ENCODE measurements at places on chromosomes 12 and 14. TPM values are rescaled to one million over a fixed set of nuclear protein-coding genes. Genes with fewer than 3 reads are reported as not detected.

GRCh38 chr14:54221971-54222370 lies 174.8 kb upstream of the CDKN3 start:
- no peak for DNase-seq

GRCh38 chr12:42660968-42661937 lies 71.7 kb upstream of the PRICKLE1 start:
- no peak for DNase-seq

DNA sequence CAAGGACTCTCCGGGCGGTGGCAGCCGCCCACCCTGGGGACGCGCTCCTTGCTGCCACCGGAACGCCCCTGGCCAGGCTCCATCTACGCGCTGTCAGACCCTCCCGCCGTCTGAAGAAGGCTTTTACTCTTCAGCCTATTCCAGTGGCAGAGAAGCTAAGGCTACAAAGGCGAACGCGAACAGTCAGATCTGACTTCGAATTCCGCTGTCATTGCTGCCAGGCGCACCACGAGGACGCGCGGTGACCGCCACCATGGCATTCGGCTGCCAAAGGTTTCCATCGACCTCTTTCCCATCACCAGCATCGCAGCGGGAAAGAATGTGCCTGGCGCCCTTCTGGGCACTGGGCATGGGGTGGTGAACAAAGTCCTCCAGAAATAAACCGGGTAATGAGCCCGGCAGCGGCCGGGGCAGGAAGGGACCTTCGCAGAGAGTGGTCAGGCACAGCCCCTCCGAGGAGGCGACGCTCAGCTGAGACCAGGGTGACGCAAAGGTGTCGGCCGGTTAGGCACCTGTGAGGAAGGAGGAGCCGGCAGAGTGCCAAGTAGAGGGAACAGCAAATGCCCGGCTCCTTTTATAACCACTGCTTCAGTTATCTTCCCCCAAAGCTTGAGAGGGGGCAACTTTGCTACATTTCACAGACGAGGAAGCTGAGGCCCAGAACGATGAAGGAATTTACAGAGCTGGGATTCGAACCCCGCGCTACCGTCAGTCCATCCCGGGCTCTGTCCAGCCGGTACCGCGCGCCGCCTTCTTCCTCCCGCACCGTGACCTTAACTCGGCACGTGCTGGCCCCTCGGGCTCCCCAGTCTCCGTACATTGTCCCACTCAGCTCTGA lies 1.9 kb upstream of the RFX4 start:
- no peak for DNase-seq

DNA sequence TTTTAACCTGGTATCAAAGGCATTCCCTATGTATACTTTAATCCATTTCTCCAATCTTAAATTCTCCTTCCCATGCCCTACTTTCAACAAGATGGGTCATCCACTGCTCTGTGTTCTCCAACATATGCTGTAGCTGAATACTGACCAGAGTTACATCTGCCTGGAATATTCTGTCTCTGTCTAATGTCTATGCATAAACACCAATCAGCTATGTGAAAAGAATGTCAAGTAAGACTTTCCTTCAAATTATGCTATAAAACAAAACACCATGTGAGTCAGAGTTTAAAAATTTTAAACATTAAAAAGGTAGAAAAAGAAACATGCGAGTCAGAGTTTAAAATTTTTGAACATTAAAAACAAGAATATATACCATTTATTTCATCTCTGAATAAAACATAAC lies 19.3 kb downstream of the NT5DC3 start:
- no peak for DNase-seq

DNA sequence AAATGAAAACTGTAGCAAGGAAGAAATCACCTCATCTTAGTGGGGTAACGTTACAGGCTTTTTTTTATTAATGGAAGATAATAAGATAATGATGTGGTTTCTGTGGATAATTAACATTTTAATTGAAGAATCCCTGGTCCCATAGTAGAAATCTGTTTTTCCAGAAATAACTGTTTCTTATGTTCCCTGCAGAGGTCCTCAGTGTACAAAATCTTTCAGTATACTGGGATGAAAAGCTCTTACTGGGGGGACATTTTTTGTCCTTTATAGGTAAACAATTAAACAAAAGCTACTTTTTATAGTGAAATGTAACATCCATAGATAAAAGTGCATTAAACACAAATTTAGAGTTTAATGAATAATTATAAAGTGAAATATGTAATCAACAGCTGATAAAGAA lies 312.2 kb downstream of the ATXN7L3B start:
- DNase-seq, result no peak

DNA sequence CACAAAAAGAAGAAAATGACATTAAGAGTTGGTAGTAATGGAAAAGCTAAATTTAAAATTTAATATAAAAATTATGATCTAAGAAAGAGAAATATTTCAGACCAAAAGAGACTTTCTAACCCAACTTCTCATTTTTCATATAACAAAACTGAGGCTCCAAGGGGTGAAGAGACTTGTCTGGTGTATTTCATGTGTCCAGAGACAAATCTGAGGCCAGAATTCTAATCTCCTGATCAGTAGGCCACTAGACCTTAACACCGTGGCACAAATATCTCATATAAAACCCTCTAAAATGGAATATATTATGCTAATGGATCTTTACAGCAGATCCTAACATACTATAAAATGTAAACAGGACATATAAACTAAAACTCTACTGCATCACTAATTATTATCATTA lies 275.7 kb upstream of the SLC16A7 start:
- DNase-seq, result no peak

DNA sequence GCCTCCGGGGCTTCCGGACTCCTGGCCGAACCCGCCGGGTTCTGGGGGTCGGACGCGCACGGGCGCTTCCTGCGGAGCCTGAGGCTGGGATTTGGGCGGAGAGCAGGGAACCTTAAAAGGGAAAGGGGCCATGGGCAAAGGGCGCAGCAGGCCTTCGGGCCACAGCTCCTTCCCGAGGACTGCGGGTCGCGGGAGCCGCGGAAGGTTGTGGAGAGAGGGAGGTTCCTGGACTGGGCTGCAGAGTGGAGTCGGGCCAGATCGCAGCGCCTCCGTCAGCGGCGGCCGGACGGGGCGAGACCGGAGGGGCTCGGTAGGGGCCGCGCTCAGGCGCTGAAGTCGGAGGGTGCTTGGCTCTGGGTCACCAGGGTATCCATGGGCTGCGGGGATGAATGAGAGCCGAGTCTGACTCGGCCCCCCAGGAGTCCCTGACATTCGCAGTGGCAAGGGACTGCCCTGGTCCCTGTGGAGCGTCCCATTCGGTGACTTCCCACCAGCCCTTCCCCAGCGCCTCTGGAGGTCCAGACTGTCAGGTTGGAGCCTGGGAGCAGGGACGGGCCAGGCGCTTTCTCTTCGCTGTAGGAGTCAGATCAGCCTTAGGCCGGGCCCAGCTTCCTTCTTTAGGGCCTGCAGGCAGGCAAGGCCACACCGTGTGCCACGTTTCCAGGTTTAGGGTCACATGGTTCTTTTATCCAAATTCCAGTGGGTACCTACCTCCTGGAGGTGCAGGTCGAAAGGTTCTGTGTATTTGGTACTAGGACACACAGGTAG lies 938 bp upstream of the SLC25A29 start:
- DNase-seq, result no peak

DNA sequence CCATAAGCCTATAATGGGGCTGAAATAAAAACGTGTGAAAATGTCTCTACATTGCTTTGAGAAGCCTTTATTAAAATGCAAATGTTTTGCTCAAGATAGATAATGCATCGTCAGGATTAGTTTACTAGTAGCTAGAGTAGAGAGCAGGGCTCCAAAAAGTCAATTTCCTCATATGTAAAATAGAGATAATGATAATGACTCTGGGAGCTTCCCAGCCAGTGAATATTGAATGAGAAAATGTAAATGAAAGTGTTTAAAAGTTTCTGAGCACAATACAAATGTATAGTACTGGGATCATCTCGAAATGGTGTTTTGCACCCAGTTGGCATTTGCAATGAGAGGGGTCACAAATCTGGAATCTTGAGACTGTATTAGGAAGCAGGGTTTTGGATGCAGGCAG lies 135.3 kb downstream of the OTOGL start:
- DNase-seq, result no peak

GRCh38 chr12:75361408-75361807 lies 26.9 kb downstream of the GLIPR1L1 start:
- no peak for DNase-seq

DNA sequence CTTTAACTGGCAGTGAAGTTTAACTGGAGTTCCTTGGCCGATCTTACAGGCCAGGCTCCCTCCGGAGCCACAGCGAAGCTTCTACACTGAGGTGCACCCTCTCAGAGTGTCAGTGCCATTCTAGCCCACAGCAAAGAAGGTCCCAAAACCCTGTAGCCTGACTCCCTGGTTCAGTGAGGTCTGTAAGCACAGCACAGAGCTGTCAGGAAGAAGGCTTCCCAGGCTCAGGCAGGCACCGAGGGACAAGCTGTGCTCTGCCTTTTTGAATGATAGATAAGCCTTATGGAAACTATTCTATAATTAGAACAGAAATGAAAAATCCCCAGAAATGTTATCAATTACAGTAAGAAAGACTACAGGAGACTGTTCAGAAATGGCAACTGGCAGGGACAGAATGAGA lies 40.2 kb downstream of the MOK start:
- DNase-seq, result no peak

DNA sequence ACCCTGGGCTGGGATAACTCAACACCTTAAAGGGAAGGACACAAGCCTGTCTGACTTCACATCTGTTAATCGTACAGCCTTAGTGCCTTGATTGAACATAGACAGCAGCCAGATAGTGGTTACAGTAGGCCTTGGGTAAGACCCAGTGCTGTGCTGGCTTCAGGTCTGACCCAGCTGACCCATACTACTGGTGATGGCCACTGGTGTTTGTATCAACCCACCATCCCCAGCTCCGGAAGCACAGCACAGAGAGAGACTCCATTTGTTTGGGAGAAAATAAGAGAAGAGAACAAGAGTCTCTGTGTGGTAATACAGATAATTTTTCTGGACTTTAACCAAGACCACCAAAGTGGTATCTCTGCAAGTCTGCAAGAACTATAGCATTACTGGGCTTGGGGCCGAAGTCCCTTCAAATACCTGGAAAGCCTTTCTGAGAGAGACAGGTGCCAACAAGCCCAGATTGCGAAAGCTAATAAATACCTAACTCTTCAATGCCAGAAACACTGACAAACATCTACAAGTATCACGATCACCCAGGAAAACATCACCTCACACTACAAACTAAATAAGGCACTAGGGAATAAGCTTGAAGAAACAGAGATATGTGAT lies 330.1 kb upstream of the GARIN2 start:
- DNase-seq, result no peak

- DNase-seq, result no peak
Observed at GRCh38 chr12:15987696-15988095, 76.6 kb downstream of the DERA start.

GRCh38 chr12:96886998-96887677 lies 19.9 kb upstream of the NEDD1 start:
- DNase-seq, result no peak

DNA sequence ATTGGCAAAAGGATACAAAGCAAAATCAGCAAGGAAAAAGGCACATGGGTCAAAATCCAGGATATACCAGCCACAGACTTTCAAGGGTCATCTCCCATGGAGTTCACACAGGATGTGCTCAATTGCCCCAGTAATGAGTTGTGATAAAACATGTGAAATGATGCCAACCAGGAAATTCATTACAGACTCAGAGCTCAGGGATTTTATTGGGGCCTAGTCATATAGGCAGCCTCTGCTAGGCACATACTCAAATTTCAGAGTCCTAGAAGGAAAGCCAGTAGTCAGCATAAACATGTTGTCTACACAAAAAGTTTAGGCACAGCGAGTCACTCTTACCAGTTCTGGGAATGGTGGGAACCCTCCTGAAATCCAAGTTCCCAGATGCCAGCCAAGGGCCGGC lies 64.4 kb upstream of the OSBPL8 start:
- no peak for DNase-seq

DNA sequence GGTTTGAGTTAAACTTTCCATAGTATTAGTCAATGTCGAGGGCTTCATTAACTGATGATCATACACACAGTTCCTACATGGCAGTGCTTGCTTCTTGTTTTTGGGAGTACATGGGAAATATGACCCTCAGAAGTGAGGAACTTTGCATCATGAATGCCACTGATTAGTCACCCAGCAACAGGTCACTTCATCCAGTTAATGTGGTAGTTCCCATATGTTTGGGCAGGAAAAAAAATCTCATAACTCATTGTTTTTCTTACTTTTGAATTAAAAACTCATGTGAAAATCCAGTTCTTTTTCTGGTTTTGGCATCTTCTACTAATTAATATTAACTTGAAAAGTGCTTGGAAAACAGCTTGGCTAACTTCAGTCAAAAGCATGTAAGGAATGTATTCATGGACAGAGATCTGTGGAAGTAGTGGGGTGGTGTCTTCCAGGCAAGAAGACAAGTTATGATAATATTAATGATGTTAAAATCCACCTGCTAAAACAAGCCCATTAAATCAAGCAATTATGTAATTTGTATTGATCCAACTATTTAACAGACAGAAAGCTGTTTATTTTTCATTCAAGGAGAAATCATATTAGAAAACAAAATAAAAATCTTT lies 309.1 kb upstream of the NAV3 start:
- DNase-seq, result no peak

- DNase-seq, result peak; percentile 91
Observed at GRCh38 chr12:105053116-105053572, 31.1 kb downstream of the ALDH1L2 start.

- no peak for DNase-seq
Observed at GRCh38 chr14:24317141-24317928, 6.0 kb downstream of the LTB4R start.

DNA sequence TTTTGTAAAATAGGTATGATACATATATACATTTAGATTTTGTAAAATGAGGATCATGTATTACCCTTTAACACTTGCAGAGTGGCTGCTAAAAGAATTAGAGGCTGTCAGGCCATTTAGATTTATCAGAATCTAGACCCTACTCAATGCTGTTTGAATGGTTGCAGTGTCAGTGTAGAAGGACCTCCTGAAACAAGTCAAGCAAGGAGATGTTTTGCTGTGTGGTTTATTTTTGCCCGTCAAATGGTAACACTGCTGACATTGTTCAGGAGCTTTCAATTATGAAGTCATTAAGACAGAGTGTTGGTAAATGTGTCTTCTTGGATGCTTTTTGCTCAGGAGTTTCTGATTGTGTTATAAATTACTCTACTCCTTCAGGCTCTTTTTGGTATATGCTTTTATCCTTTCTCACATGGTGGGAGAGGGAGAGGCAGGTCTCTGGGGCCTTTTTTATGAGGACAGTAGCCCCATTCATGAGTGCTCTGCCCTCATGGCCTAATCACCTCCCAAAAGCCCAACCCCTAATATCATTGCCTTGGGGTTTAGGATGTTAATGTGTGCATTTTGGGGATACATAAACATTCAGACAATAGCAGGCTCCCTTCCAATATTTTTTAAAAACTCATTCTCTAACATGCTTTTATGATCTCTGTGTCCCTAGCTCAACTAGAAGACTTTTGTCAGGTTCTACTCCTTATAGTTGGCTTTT lies 16.5 kb downstream of the EID3 start:
- DNase-seq, result no peak

WNT5B gene
- not detected for total RNA-seq

RNF10 gene
- 65.5 TPM for total RNA-seq

MSI1 gene
- total RNA-seq, result not detected

KRT83 gene
- not detected for total RNA-seq

CCNK gene
- 69.4 TPM for total RNA-seq

BCL2L2 gene
- 15.1 TPM for total RNA-seq

TRHDE gene
- total RNA-seq, result not detected

HNRNPC gene
- 661 TPM for total RNA-seq

KRT5 gene
- not detected for total RNA-seq

FGD4 gene
- 0.11 TPM for total RNA-seq

PLEKHD1 gene
- total RNA-seq, result 0.41 TPM

GPR135 gene
- total RNA-seq, result 13.1 TPM

ZDHHC22 gene
- total RNA-seq, result not detected

KRT80 gene
- not detected for total RNA-seq

KIF26A gene
- not detected for total RNA-seq

SLC35E3 gene
- 3.5 TPM for total RNA-seq

GRIP1 gene
- 0.07 TPM for total RNA-seq

All from Karpas-422 (cell line).